Inflammatory macrophage treated with lipopolysaccharide for 1 hour (primary cell): ENCODE measurements at places on chromosomes 7 and 10.

DNA sequence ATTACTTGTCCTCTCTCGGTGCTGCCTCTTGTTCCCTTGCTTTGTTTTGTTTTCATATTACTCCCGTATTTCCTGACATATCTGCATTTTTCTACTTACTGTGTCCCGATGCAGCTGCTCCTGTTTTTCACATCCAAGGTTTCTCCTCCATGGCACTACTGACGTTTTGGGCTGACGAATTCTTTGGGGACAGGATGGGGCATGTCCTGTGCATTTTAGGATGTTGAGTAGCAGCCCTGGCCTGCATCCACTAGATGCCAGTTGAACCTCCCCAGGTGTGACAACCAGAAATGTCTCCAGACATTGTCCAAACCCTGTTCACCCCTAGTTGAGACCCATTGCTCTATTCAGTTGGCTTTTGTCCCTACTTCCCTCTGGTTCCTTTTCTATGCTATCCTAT lies 12.4 kb downstream of the ZNF789 start:
- no peak for DNase-seq

GRCh38 chr7:124896001-124896400 lies 33.6 kb downstream of the POT1 start:
- no peak for DNase-seq

DNA sequence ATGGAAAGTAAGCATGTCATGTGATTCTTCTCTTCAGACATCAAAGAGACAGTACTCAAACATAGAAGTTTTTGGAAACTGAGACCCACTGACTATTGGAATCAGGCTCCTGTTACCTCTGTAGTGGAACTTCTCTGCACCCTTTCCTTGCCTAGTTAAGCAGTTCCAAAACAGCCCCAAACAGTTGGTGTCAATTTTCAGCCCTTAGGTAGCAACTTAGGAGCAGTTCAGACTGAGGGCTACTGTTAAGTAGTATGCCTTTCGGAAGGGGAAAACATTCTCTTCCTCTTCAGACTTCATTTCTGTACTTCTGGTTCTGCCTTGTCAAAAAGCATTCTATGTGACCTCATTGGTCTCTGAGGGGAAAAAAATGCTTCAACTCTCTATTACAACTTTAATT lies 85.7 kb downstream of the ZNF277 start:
- no peak for DNase-seq

- peak; percentile 48 for DNase-seq
Observed at GRCh38 chr7:99386584-99387238, 12.2 kb downstream of the ARPC1B start.

DNA sequence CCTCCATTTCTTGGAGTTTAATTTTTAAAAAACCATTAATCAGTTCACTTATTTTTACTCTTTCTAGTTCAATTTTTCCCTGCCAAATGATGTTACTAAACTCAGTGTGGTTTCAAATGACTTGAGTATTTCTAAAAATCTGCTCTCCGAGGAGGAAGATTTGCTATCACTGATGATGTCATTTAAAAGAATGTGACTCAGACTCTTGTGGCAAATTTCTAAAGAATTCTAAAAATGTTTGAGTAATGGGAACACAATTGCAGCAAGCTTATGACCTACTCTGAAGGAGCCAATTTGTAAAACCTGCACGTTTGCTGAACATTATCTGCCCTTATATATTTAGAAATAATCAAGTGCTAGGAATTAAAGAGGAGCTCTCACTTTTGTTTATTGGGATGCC lies 88.6 kb downstream of the SPAG6 start:
- peak; percentile 91 for DNase-seq

GRCh38 chr7:964401-965231 lies 10.1 kb upstream of the ADAP1 start:
- DNase-seq: peak; percentile 51

- no peak for DNase-seq
Observed at GRCh38 chr10:373526-374309, 238.5 kb downstream of the ZMYND11 start.

- DNase-seq: peak; percentile 43
Observed at GRCh38 chr7:16801111-16801542, 3.7 kb downstream of the AGR2 start.

- peak; percentile 75 for DNase-seq
Observed at GRCh38 chr10:29486433-29486832, 148.3 kb downstream of the SVIL start.

DNA sequence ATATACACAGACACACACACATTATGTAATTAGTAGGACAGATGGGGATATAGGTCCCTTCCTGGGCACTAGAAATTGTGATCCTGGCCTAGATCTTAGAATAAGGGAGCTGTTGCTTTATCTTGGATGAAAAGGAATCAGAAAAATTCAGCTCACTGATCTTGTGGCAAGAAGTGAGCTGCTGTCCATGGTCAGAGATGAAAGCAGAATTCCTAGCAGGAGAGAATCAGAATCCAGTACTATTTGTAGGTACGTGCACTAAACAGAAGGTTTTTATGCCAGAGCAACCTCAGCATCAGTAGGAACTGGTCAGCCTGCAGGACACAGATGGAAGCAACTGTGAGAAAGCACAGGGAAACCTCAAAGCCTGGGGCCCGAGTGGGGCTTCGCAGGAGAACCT lies 549.2 kb upstream of the POM121L12 start:
- no peak for DNase-seq

DNA sequence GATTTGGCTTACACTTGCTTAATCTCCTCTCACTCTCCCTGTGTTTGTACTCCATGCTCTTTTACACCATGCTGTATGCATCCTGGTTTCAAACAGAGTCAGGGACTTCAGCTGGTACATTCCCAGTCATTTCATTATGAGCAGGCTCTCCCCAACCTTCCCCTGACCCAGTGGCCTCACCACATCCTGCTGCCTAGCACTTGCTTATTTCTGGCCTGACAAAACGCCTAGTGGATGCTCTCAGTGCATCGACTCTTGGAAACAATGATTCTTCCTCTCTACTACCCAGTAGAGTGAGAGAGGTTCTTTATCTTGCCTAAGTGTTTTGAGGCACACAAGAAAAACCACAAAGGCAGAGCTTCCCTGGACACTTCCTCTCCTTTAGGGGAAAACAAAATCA lies 63.4 kb downstream of the CAV1 start:
- no peak for DNase-seq

DNA sequence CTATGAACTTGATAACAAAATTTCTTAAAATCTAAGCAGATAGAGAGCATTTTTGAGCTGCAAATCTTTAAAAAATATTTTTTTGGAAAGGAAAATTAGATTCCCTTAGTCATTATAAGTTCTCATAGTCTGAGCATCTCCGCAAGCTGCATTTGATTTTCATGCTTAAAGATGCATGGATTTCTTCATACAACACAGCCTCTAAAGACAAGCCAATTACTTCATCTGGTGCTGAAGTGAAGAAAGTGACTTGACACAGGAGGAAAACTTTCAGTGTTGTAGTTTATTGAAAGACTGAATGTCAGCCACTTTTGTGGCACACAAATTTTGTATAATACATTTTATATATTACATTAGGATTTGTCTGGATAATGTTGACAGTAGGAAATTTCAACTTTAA lies 22.5 kb downstream of the SEMA3D start:
- DNase-seq: no peak

- DNase-seq: no peak
Observed at GRCh38 chr7:69335331-69335730, 262.9 kb upstream of the AUTS2 start.

GRCh38 chr10:867807-868206 lies 63.7 kb downstream of the LARP4B start:
- DNase-seq: no peak

- DNase-seq: no peak
Observed at GRCh38 chr10:86690657-86691084, 22.4 kb downstream of the LDB3 start.

- DNase-seq: no peak
Observed at GRCh38 chr10:131974034-131974817, 7.5 kb downstream of the BNIP3 start.

DNA sequence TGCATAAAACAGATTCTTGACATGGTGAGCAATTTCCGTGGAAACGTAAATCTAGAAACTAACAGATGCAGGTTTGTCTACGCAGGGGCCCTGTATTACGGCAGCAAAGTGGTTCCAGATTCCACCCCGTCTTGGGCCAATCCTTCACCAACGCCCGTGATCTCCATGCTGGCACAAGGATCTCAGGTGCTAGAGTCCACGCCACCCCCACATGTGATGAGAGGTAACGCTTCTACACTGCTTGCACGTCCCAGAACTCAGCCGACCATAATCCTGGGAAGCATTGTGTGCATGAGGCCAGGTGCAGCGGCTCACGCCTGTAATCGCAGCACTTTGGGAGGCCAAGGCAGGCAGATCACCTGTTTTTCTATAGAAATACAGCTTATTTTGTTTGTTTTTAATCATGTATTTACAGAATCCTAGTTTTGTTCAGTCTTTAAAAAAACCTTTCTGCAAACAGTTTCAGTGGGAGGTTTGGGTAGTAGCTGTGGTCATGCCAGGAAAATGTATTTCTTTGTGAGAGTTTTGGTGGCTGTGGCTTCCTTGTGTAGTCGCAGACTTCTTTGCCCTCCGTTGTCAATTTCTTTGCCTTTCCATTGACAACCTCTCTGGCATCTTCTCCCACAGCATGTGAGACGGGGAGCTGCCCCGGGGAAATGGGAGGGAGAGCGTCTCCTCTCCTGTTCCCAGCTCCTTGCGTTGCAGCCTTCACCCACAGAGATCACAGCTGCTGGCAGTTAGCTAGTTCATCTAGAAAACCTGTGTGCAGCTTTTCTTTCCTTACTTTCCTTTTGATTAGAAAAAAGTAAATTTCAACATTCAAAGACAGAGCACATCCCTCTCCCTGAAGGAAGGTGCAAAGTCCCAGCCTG lies 35.7 kb downstream of the ITIH2 start:
- DNase-seq: no peak

DNA sequence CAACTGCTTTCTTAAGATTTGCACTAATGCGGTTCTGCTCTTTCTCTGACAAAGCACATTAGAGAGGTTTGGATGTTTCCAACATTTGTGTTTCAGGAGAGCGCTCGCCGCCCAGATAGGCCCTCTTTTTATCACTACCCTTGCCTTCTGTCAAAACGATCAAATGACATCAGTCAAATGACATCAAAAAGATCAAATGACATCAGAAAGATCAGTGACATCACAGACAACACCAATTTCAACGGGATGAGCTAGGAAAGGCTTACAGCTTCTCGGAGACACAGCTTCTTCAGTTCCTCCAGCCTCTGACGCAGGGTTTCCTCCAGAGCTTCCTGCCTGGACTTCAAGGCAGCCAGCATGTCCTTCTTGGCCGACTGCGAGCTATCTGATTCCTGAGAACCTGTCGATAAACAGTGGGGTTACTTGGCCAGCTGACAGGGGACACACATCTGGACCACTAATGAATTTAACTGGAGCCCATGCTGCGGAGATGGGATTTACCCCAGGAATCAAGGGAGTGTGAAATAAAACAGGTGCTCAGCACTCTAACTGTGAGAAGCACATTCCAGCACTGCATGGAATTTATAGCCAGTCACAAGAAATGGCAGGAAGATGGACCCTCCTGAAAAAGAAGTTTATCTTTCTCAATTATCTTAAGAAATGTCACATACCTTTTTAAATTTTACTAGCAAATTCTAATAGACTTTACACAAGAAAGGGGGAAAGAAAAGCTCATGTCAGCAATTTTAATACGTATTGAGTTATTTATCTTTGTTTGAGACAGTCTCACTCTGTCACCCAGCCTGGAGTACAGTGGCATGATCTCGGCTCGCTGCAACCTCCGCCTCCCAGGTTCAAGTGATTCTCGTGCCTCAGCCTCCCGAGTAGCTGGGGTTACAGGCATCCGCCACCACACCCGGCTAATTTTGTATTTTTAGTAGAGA lies 88.2 kb downstream of the PRPF18 start:
- no peak for DNase-seq

DNA sequence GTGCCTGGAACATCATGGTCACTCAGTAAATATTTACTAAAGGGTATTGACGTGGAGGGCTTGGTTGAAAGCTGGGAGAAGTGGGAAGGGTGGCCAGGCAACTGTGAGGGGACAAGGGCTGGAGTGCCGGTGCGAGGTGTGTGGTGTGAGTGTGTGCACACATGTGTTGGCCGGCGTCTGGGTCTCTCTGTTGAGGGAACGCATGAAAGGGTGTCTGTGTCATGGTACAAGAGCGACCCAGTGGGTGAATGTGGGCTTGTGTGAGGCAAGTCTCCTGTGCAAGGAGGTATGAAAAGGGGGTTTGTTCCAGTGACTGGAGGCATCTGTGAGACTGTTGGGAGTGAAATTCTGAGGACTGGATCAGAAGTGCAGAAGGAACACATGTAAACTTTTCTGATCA lies 29.4 kb upstream of the UCMA start:
- DNase-seq: no peak

- DNase-seq: no peak
Observed at GRCh38 chr7:116525298-116525912, 569 bp downstream of the CAV1 start.

DNA sequence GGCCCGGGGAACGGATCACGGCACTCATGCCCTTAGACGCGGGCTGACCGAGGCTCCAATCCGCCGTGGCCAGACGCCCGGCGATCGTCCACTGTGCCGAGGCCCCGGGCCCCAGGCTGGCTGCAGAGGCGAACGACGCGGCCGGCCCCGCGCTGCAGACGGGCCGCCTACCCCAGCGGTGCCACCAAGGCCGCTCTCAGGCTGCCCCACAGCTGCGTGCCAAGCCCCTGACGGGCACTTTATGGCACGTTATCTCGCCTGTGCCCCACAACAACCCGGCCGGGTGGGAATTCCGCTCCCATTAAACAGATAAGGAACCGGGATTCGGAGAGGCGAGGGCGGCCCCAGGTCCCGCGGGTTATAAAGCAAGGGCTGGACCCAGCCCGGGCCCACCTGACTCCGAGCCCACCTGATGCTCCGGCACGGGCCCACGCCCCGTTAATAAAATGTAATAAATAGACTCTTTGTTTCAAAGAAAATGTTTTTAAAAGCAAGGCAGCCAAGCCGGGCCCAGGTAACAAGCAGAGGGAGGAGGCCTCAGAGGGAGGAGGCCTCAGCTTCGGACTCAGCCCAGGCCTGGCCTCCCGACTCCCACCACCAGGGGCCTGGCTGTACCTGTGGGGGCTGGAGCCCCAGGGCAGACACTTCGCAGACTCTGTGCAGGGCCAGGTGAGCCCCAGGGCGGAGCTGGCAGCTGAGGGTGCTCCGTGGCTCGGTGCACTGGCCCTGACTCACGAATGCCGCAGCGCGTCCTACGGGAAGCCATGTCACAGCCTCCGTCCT lies 79.7 kb downstream of the FOXL3 start:
- no peak for DNase-seq

DNA sequence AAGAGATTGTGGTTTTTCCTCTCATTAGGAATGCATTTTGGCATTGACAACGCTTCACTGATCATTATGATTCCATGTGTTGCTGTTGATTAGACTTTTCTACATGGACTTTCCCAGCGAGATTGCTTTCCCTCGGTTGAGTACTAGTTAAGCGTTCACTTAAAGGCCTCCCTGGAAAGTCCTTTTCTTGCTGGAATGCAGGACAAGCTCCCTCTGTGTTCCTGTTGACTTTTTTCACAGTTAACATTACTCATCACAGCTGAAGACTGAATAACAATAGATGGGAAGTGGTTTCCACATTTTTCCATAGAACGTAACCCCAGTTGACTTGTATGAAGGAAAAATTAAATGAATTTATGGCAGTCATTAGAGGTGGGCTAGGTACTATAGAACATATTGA lies 2.6 kb upstream of the CAV1 start:
- DNase-seq: no peak

GRCh38 chr7:74362266-74362665 lies 73.1 kb downstream of the CLIP2 start:
- DNase-seq: no peak
